Prostate gland (tissue), 2 donors: ENCODE measurements at places on chromosomes 16 and 17. TPM values are rescaled to one million over a fixed set of nuclear protein-coding genes. Genes with fewer than 3 reads are reported as not detected.

DNA sequence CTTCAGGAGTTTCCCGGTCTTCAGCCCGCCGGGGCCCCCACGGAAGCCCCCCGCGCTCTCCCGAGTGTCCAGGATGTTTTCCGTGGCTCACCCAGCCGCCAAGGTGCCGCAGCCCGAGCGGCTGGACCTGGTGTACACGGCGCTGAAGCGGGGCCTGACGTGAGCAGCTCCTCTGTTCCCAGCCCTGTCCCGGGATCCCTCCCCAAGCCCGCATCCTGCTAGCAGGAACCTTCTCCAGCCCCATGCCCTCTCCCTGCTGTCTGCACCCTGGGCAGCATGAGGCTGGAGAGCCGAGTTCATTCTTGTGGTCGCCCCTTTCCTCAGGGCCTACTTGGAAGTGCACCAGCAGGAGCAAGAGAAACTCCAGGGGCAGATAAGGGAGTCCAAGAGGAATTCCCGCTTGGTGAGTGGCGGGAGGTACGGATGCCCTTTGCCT lies 10.1 kb downstream of the RIPOR1 start:
- DNase-seq: no peak

DNA sequence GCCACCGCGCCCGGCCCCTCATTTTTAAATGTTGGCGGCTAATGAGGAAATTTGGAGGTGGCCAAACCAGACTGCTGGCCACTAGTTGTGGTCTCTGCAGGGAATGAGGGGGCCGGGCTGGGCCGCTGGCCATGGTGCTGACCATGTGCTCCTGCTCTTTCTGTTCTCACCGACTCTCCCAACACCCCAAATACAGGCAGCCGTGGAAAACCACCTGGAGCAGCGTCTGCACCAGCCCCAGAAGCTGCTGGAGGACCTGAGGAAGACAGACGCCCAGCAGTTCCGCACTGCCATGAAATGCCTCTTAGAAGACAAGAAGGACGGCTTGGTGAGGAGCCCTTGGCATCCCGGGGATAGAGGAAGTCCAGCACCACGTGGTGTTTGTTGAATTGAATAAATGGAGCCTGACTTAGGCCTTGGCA lies 21.3 kb downstream of the OTOA start:
- no peak for DNase-seq

DNA sequence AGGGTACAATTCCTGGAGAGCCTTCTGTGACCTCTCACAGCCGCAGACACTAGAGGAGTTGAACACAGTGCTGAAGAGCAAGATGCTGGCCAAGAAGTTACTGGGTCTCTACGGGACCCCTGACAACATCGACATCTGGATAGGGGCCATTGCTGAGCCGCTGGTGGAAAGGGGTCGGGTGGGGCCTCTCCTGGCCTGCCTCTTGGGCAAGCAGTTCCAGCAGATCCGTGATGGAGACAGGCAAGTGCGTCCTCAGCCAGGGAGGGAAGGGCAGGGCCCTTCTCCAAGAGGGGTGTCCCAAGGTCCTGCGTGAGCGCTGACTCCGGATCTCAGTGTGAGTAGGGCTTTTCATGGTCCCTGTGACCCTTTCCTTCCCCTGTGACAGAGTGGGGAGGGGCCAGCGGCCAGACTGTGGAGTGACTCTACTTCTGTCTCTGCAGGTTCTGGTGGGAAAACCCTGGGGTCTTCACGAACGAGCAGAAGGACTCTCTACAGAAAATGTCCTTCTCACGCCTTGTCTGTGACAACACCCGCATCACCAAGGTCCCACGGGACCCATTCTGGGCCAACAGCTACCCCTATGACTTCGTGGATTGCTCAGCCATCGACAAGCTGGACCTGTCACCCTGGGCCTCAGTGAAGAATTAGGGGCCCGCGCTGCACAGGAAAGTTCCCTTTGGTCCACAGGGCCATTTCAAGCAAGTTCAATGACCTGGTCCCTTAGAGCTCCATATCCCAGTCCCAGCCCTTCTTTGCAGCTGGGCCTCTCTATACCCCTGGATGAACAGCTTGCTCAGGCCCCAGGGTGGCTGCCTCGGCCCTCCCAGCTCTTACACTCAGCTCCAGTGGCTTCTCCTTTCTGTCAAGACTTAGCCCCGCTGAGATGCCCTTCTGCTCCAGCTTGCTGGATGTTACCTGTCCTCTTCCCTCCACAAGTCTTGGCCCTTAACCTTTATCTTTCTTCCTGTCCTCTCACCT lies 13.1 kb downstream of the MPO start:
- DNase-seq: no peak

DNA sequence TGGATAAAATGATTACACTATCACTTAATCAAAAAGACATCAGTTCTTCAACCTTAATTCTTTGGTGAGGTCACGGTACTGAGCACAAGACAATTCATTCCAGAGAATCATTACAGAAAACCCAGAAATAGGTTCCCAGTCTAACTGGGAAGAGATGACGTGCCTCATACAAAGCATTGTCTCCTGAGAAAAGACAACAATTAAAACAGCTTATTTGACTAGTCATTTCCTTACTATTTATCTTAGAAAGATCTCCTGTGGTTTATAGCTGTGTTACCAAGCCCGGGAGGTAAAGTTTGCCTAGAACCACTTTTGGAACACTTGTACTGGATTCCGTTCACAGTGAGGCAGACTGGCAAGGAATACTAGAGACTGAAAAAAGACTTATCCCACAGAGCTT lies 5.1 kb downstream of the PHF12 start:
- DNase-seq: peak; percentile 65

DNA sequence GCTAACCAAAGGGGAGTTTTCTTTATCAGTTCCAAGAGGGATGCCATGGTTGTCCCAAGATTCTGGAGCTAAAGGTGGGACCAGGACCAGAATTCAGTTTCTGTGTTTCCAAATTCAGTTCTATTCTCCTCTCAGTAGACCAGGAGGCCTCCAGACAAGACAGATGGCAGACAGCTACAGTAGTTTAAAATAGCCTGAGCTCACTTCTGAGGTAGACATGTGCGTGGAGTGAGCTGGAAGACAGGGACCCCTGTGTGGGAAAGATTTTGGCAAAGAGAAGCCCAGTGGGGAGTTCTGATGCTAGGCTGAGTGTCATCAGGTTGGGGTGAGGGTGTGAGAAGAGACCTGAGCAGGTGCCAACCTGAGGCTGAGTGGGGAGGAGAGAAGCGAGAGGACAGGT lies 95.4 kb downstream of the PRKCB start:
- DNase-seq: no peak

- no peak for DNase-seq
Measured at GRCh38 chr17:56727876-56728617, 105.7 kb downstream of the C17orf67 start.

GRCh38 chr16:81592353-81592866 lies 147.8 kb downstream of the CMIP start:
- DNase-seq: no peak

DNA sequence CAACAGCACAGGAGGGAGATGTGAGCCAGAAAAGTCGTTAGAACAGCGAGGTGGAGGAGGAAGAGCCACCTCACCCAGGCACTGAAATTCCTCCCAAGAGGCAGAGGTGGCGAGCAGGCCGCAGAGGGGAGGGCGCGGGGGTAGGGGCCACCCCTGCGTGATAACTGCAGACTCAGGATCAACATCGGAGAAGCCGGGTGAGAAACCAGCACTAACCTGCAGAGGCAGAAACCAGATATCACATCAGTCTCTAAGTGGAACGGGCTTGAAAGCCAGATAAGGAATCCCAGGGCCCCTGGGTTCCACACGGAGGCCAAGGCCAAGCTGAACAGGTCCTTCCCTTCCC lies 39.4 kb upstream of the ZC3H18 start:
- DNase-seq: no peak

GRCh38 chr17:3788200-3788599 lies 12.8 kb downstream of the ITGAE start:
- DNase-seq: no peak

GRCh38 chr17:7466639-7467341 lies 12.6 kb downstream of the ZBTB4 start:
- DNase-seq: no peak

DNA sequence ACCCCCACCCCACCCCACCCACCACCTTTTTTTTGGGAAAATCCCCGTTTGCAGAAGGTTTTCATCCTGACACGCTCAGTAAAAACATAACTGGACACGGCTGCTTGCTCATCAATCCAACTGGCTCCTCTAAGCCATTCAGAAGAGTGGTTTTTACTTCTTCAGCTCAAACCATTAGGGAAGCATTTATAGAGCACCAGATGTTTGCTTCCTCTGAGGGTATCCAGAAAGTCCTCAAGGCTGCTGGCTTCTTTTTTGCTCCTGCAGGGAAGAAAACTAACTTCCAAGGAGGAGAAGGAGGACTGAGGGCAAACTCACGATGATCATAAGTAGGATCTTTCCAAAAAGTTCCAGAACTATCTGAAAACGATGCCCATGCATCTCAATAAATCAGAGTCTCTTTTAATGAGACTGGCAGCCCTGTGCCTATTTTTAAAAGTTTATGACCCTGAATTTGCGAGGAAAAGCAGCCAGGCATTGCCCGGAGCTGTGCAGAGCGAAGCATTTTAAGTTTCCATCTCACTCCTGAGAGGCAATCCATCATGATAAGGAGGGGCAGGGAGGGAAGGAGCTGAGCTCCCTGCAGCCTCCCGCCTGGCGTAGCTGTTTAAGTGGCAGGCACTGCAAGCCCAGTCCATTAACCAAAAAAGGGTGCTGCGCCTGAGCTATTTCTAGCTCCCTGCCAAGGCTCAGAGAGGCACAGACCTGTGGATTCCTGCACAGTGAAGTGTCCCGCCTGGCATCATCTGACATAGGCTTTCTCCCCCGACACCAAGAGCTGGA lies 146.3 kb upstream of the FOXF1 start:
- peak; percentile 27 for DNase-seq

DNA sequence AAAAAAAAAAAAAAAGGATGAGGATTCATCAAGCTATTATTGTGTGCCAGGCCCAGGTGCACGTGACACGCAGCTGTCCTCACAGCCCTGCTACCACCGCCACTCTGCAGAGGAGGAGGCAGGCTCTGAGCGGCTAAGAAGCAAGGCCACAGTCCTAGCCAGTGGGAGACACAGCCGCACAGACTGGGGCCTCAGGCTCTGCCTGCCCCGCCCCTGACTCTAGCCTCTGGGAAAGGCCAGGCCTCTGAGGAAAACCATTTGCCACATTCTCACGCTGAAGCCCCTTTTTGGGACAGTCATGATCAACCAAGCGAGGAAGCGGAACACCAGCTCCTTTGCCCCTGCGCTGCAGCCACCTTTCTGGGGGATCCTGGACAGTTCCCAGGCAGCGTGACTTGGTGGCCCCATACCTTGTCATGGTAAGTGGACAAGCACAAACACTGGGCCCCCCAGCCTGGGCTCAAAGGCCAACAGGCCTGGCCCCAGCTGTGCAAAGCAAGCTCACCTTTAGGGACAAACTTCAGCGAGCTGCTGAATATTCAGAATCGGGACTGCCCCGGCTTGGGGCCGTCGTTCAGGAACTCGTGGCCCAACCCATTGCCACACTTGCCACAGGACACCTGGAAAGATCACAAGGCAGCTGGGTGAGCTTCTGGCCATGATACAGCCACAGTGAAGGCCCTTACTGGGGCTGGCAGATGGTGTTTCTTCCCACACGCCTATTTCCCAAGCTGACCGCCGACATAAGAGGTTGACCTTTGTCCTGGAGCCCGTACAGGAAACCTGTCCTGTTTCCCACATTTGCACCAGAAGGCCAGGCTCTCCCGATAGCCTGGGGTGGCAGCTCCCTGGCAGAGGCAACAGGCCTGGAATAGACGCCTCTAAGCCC lies 2.5 kb downstream of the MSRB1 start:
- DNase-seq: no peak

DNA sequence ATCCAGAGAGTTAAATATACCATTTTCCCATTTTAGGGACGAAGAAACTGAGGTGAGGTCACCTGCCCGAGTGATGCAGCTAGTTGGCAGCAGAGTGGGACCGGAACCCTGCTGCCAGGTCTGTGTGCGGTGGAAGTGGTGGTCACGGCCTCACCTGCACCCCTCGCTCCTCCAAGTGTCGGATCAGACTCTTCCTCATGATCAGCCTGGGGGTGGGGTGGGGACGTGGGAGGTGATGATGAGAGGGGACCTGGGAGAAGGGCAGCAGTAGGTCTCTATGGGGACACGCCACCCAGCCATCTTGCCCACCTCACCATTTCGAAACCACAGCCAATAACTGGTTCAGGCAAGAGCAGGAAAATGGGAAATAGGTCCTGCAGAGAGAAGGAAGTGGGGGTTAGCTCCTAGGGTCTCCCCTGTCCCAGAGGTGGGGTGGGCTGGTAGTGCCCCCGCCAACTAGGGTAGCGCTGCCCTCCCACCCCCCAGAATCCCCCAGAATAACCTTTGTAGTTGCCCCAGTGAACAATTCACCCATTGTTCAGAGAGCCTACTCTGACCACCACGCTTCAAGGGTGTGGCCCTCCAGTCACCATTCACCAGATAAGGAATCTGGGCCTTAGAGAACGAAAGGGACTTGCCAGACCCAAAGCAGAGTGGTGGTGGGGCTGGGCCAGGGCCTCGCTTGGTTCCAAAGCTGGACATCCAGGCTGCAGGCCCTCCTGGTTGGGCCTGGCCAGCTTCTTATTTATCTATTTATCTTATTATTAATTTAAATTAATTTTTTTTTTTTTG lies 5.1 kb downstream of the GDPD3 start:
- no peak for DNase-seq

- DNase-seq: no peak
Measured at GRCh38 chr16:28546626-28547025, 7.1 kb upstream of the SGF29 start.

- no peak for DNase-seq
Measured at GRCh38 chr17:31512104-31512740, 120.7 kb downstream of the RAB11FIP4 start.

DNA sequence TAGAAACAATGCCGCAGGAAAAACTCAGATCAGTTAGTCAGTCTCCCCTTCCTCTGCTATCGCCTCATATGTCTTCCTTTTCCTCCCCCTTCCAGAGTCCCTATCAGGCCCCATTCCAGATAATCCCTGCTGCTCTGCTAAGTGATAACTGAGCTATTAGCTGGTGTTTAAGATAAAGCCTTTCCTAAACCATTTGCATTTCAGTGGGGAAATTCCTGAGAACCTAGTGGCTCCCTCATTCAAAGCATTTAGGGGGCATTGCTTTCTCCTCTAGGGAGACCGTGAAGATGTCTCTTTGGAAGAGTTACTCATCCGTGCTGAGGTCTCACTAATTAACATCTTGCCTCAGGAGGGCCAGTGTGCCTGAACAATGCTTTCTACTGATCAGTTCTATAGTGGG lies 401.6 kb downstream of the NPIPA7 start:
- no peak for DNase-seq

GRCh38 chr17:76504117-76504516 lies 2.9 kb upstream of the RHBDF2 start:
- DNase-seq: no peak

DNA sequence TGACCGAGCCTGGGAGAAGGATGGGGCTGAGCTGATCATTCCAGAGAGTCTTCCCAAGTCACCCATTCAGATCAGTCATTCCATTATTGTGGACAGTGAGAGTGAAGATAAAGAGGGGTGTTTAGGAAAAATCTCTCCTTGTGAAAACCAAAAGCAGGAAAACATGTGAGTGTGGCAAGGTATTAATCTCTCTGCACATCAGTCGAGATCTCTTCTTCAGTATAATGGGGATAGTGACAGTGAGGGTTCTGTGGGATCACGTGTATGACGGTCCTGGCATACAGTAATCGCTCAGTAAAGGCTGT lies 35.4 kb downstream of the CHD9 start:
- no peak for DNase-seq

- DNase-seq: no peak
Measured at GRCh38 chr16:13926891-13927290, 6.9 kb downstream of the ERCC4 start.

The ACAP1 gene
- 6.5 TPM for total RNA-seq

The MT1M gene
- 14.8 TPM for total RNA-seq

The SKAP1 gene
- total RNA-seq: 1.1 TPM

The MKS1 gene
- 14.1 TPM for total RNA-seq

The FADS6 gene
- total RNA-seq: not detected

The CEP295NL gene
- total RNA-seq: 8.2 TPM
